PC-9 (cell line): ENCODE measurements at places on chromosomes 1 and 21. TPM values are rescaled to one million over a fixed set of nuclear protein-coding genes. Genes with fewer than 3 reads are reported as not detected.

DNA sequence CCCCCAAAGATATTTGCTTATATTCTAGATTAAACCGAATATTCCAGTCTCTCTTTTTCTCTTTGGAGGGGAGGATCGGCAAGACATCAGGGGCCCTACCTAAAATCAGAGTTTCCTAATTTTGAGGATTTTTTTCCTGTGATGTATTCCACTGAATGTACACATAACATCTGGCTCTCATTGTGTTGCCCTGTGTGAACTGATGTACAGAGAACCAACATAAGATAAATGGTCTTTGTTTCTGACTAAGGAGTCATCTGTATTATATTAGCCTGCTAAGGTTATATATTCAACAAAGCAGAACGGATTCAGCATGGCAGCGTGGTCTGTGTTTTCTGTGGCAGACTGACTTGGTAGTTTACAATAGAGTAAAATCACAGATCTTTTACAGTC is 114.8 kb upstream of the NCAM2 start:
- DNase-seq = no peak
- H3K4me1 ChIP-seq = no peaks in the 10 kb centered on the region
- H3K36me3 ChIP-seq = no peaks in the 10 kb centered on the region
- H3K4me3 ChIP-seq = no peak overlapping the region
- no peaks in the 10 kb centered on the region for H3K27me3 ChIP-seq

GRCh38 chr1:186494832-186495271 is 33.9 kb upstream of the PDC start:
- H3K4me3 ChIP-seq = no peak overlapping the region
- H3K36me3 ChIP-seq = no peaks in the 10 kb centered on the region
- no peaks in the 10 kb centered on the region for H3K27me3 ChIP-seq
- no peak overlapping the region; the same call in 1 of the 2 replicates for H3K27ac ChIP-seq
- DNase-seq = no peak
- H3K4me1 ChIP-seq = peaks cover 21% of the 10 kb centered on the region

GRCh38 chr1:53315456-53316423 is 12.1 kb downstream of the LRP8 start:
- H3K4me1 ChIP-seq = no peaks in the 10 kb centered on the region
- no peak overlapping the region for H3K27ac ChIP-seq
- no peaks in the 10 kb centered on the region for H3K36me3 ChIP-seq
- DNase-seq = no peak

DNA sequence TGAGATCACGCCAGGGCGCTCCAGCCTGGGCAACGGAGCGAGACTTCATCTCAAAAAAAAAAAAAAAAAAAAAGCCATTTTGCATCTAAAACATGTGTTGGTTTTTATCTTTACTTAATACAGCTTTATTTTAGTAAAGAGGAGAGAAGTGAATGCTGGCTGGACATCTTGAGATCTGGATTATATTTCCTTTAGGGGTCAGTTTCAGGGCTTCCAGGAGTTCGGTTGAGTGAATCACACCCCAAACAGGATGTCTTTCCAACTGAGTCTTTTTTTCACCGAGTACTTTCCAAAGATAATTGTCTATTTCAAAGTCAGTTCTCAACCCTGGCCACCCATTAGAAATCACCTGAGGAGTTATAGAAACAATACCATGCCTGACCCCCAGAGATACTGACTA is 16.6 kb upstream of the IPP start:
- no peak overlapping the region for H3K4me3 ChIP-seq
- no peak for DNase-seq
- H3K27ac ChIP-seq = no peak overlapping the region

- no peaks in the 10 kb centered on the region for H3K36me3 ChIP-seq
- no peak overlapping the region for H3K27ac ChIP-seq
- H3K4me3 ChIP-seq = no peak overlapping the region
- peaks cover 15% of the 10 kb centered on the region for H3K4me1 ChIP-seq
- H3K27me3 ChIP-seq = no peaks in the 10 kb centered on the region
- DNase-seq = no peak
Measured at GRCh38 chr1:53577761-53578100, 118.5 kb downstream of the DMRTB1 start.

DNA sequence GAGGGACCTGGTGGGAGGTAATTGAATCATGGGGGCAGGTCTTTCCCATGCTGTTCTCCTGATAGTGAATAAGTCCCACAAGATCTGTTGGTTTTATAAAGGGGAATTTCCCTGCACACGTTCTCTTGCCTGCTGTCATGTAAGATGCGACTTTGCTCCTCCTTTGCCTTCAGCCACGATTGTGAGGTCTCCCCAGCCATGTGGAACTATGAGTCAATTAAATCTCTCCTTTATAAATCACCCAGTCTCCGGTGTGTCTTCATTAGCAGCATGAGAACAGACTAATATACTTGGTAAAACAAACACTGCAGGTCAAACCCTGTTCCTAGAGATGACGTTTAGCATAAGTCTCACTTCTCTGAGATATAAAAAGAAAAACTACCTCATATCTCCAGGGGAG is 148.3 kb downstream of the MATN1 start:
- H3K4me3 ChIP-seq = no peak overlapping the region
- DNase-seq = no peak
- no peak overlapping the region for H3K27ac ChIP-seq
- no peaks in the 10 kb centered on the region for H3K4me1 ChIP-seq
- no peaks in the 10 kb centered on the region for H3K36me3 ChIP-seq

GRCh38 chr21:14890141-14890540 is 174.7 kb downstream of the NRIP1 start:
- H3K36me3 ChIP-seq = no peaks in the 10 kb centered on the region
- peaks cover 9% of the 10 kb centered on the region for H3K4me1 ChIP-seq
- no peak overlapping the region for H3K4me3 ChIP-seq
- H3K27me3 ChIP-seq = no peaks in the 10 kb centered on the region

DNA sequence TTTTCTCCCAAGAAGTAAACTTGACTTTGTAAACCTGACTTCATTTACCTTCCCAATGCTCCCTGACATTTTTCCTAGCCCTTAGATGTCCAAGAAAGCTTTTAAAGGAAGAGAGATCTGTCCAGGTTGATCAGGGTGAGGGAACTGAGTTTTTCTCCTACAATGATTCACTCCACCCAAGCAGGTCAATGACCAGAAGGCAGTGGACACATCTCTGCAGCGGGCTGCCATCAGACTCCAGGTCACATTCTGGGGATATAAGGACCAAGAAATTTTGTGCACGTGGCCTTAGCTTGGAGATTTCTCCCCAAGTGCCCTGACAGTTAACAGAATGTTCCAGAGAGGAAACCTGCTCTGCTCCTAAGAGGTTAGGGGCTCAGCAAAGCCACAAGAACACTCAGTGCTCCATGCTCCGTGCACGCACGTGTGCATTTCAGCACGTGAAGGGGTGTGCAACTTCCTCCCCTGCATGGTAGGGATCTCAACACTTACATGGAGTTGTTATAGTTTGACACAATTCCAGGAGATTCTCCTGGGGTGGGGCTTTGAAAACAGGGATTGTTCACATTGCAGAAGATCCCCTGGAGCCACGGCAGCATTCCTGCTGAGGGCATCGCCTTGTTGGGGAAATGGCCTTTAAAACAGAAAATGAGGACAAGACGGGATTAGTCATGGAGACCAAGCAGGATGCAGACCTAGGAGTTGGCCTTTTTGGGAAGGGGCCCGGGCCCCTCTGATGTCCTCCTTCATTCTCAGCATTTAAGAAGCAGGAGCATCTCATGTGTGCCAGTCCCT is 9.8 kb downstream of the ABCA4 start:
- H3K4me3 ChIP-seq = no peak overlapping the region
- no peak overlapping the region for H3K27ac ChIP-seq

DNA sequence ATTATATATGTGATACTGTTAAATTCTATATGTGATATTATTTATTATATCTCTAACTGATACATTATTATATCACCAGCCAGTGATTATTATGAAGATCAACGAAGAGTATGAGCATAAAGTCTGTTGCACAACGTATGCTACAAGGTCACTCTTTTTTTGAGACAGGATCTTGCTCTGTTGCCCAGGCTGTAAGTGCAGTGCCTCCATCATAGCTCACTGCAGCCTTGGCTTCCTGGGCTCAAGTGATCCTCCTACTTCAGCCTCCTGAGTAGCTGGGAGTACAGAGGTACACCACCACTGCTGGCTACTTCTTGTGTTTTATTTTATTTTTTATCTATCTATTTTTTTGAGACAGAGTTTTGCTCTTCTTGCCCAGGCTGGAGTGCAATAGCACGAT is 14.0 kb upstream of the EPHB2 start:
- no peaks in the 10 kb centered on the region for H3K36me3 ChIP-seq
- H3K4me3 ChIP-seq = no peak overlapping the region
- DNase-seq = no peak
- no peaks in the 10 kb centered on the region for H3K27me3 ChIP-seq
- no peak overlapping the region for H3K27ac ChIP-seq
- no peaks in the 10 kb centered on the region for H3K4me1 ChIP-seq

- H3K4me1 ChIP-seq = peaks cover 53% of the 10 kb centered on the region
- no peaks in the 10 kb centered on the region for H3K27me3 ChIP-seq
- no peak overlapping the region for H3K4me3 ChIP-seq
- peak overlapping the region; percentile 88 for H3K27ac ChIP-seq
- no peaks in the 10 kb centered on the region for H3K36me3 ChIP-seq
Measured at GRCh38 chr1:16189003-16189402, 23.4 kb downstream of the ARHGEF19 start.

Gene GOLT1A
- total RNA-seq = 18.7 and 22.8 TPM in 2 replicates

Gene PRAMEF27
- total RNA-seq = not detected in 2 replicates
